ENCODE measurements at places on chromosomes 13 and 19. TPM values are rescaled to one million over a fixed set of nuclear protein-coding genes. Genes with fewer than 3 reads are reported as not detected.

BBC3 gene
- total RNA-seq, result 22.2 TPM

SERTM1 gene
- 0.44 TPM for total RNA-seq

SIGLEC5 gene
- not detected for total RNA-seq

ZNF443 gene
- total RNA-seq, result 9.0 TPM

PROSER3 gene
- total RNA-seq, result 2.5 TPM

KCNN1 gene
- total RNA-seq, result under 0.01 TPM

INAFM1 gene
- total RNA-seq, result 1.1 TPM

AKT2 gene
- total RNA-seq, result 20.2 TPM

RNF225 gene
- not detected for total RNA-seq

KLK6 gene
- not detected for total RNA-seq

BST2 gene
- 54.1 TPM for total RNA-seq

LGALS7B gene
- not detected for total RNA-seq

RDH8 gene
- total RNA-seq, result not detected

OR7D2 gene
- total RNA-seq, result not detected

SYCN gene
- not detected for total RNA-seq

METTL21C gene
- not detected for total RNA-seq

KLK1 gene
- not detected for total RNA-seq

MCEMP1 gene
- not detected for total RNA-seq

IFNL1 gene
- total RNA-seq, result not detected

CASP14 gene
- not detected for total RNA-seq

NKPD1 gene
- 0.13 TPM for total RNA-seq
